ENCODE measurements at places on chromosomes 5 and 9. TPM values are rescaled to one million over a fixed set of nuclear protein-coding genes. Genes with fewer than 3 reads are reported as not detected.

RBM18 gene
- total RNA-seq, result 21.6 TPM

IL5 gene
- 3.3 TPM for total RNA-seq

PCDHGA4 gene
- total RNA-seq, result 0.08 TPM

PCAT7 gene
- total RNA-seq, result not detected

PCDHB3 gene
- not detected for total RNA-seq

DOCK2 gene
- 270 TPM for total RNA-seq

NUTM2G gene
- total RNA-seq, result not detected

GDA gene
- total RNA-seq, result not detected

FAT2 gene
- not detected for total RNA-seq

LRRC14B gene
- total RNA-seq, result not detected

SUSD1 gene
- total RNA-seq, result 18.4 TPM

UGCG gene
- total RNA-seq, result 20.9 TPM

DBH gene
- total RNA-seq, result not detected

PRRC1 gene
- total RNA-seq, result 47.7 TPM

EDIL3 gene
- not detected for total RNA-seq

GFRA3 gene
- total RNA-seq, result not detected

ARHGEF37 gene
- 1.1 TPM for total RNA-seq

FAM169A gene
- 3.5 TPM for total RNA-seq

C9orf50 gene
- not detected for total RNA-seq

LCN6 gene
- not detected for total RNA-seq

SIT1 gene
- total RNA-seq, result 214 TPM

ASPN gene
- not detected for total RNA-seq

HAUS6 gene
- total RNA-seq, result 26.5 TPM

DPYSL3 gene
- total RNA-seq, result not detected

GLDC gene
- total RNA-seq, result 4.2 TPM

DNM1 gene
- 0.30 TPM for total RNA-seq

SARDH gene
- 0.88 TPM for total RNA-seq

SPATA31E1 gene
- not detected for total RNA-seq

CCL19 gene
- not detected for total RNA-seq

LMX1B gene
- total RNA-seq, result not detected

NTNG2 gene
- 5.9 TPM for total RNA-seq

SHOC1 gene
- not detected for total RNA-seq

SLIT3 gene
- not detected for total RNA-seq

SAXO1 gene
- not detected for total RNA-seq

ADRA1B gene
- total RNA-seq, result not detected

C5orf58 gene
- total RNA-seq, result not detected

ADAMTSL2 gene
- total RNA-seq, result not detected

THG1L gene
- total RNA-seq, result 10.6 TPM

ANXA1 gene
- 204 TPM for total RNA-seq

ZNF658 gene
- 2.8 TPM for total RNA-seq

ADAMTS16 gene
- total RNA-seq, result not detected

PCDHA1 gene
- total RNA-seq, result not detected

CNTNAP3 gene
- not detected for total RNA-seq

CDH6 gene
- total RNA-seq, result not detected

ELOVL7 gene
- 1.1 TPM for total RNA-seq

DOCK8 gene
- total RNA-seq, result 374 TPM

ALDOB gene
- not detected for total RNA-seq

All from activated CD4-positive, alpha-beta memory T cell treated with anti-CD3 and anti-CD28 coated beads, Interleukin-2, amount 10 ng/mL, durations not matched to agents 7 days and 5 days (primary cell).